Skin of body (tissue), 3 donors: ENCODE measurements at places on chromosomes 4 and X.

GRCh38 chrX:133580625-133581024 lies 165.3 kb upstream of the GPC4 start:
- DNase-seq, result no peak

GRCh38 chrX:19705196-19705769 lies 182.1 kb downstream of the SH3KBP1 start:
- DNase-seq, result no peak

GRCh38 chr4:137800861-137801260 lies 268.6 kb upstream of the PCDH18 start:
- DNase-seq, result peak; percentile 91

GRCh38 chr4:7799736-7800135 lies 139.9 kb downstream of the AFAP1 start:
- no peak for DNase-seq

DNA sequence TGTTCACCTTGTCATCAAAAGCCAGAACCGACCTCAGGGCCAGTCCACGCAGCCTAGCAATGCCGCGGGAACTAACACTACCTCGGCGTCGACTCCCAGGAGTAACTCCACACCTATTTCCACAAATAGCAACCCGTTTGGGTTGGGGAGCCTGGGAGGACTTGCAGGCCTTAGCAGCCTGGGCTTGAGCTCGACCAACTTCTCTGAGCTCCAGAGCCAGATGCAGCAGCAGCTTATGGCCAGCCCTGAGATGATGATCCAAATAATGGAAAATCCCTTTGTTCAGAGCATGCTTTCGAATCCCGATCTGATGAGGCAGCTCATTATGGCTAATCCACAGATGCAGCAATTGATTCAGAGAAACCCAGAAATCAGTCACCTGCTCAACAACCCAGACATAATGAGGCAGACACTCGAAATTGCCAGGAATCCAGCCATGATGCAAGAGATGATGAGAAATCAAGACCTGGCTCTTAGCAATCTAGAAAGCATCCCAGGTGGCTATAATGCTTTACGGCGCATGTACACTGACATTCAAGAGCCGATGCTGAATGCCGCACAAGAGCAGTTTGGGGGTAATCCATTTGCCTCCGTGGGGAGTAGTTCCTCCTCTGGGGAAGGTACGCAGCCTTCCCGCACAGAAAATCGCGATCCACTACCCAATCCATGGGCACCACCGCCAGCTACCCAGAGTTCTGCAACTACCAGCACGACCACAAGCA lies 898 bp downstream of the UBQLN2 start:
- no peak for DNase-seq

GRCh38 chrX:150730719-150731118 lies 37.5 kb downstream of the MTMR1 start:
- peak; percentile 4 for DNase-seq

- no peak for DNase-seq
Observed at GRCh38 chr4:41359422-41359775, 102.7 kb downstream of the UCHL1 start.

DNA sequence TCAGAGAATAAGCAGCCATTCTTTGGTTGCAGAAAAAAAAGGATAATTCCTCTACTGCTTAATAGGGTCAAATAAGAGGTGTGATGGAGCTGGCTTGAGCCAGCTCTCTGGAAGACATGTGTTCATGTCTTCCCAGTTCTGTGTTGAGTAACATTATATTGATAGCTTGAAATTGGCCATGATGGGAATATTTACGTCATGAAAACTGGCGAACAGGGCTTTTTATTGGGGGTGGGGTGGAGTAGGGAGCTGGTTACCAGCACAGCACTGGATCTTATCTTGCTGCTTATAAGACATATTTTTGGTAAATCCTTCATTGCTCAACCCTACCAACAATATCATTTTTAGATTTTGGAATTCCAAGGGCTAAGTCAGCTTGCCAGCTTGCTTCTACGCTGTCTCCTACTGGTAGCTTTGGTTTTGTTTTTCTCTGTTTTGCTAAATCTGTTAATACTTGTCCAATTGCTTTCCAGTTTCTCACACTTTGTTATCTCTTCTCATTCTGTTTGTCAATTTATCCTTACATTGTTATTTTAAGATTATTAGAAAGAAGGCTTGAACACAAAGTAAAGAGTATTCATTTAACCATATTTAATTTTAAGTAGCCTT lies 25.3 kb upstream of the GBA3 start:
- DNase-seq, result no peak

DNA sequence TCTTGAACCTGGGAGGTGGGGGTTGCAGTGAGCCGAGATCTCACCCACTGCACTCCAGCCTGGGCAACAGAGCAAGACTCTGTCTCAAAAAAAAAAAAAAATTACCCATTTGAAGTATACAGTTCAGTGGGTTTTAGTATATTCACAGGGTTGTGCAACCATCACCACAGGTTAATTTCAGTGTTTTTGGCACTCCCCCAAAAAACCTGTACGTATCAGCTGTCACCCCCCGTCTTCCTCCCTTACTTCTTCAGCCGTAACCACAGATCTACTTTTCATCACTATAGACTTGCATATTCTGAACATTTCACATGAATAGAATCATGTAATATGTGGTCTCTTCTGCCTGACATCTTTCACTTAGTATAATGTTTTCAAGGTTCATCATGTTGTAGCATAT lies 11.7 kb upstream of the PTTG2 start:
- no peak for DNase-seq

DNA sequence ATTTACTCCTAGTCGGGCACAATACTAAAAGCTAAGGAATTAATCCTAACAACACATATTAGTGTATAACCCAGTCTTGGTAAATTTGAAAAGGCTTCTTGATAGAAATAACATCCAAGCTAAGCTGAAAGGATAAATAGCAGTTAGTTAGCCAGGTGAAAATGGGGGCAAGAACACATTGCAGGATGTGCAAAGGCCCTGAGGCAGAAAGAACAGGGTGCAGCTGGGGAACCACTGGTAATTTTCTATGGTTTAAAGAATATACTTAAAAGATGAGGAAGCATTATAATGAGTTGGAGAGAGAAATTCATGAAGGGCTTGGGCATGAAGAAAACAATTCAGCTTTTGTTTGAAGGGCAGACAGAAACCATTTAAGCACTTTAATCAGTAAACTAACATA lies 689.0 kb downstream of the ADGRL3 start:
- no peak for DNase-seq

GRCh38 chr4:1130316-1131186 lies 17.2 kb upstream of the RNF212 start:
- peak; percentile 50 for DNase-seq

DNA sequence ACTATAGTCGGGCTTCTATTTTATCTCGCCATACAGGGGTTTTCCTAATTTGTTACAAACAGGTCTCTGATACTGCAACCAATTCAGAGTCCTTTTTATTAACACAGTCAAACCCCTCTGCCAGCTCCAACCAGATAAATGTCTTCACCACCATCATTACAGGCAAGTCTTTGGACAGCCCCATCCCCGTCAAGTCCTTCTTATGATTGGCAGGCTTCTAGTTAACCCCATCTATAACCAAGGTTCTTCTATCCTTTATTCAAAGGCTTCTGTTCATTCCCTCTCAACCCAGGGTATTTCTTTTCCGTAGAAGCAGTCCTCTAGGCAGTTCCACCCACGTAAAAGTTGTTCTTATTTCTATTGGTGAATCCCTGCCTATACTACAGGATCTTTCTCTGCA lies 29.9 kb upstream of the FOXR2 start:
- DNase-seq, result no peak

GRCh38 chr4:116066711-116067245 lies 953.4 kb upstream of the NDST4 start:
- no peak for DNase-seq

- no peak for DNase-seq
Observed at GRCh38 chr4:108193886-108194672, 25.3 kb upstream of the LEF1 start.

DNA sequence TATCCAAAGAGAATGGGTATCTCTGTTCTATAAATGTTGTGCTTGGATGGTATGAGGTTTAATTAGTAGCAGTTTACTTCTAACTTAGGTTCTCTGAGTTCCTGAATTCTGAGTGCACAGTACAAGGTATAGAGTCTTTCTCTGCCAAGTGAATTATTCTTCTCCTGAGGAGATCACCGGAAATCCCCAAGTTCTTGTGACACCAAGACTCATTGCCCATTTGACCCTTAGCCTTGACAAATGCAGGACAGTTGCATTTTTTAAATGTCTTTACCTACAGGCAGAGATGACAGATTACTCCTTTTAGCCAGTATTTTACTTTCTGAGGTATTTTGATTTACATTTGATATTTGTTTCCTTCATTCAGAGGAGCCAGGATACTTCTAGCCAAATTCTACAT lies 72.9 kb downstream of the MAOA start:
- DNase-seq, result no peak

- no peak for DNase-seq
Observed at GRCh38 chrX:56397636-56398035, 165.5 kb downstream of the KLF8 start.

GRCh38 chr4:110122201-110122600 lies 76.2 kb downstream of the ELOVL6 start:
- DNase-seq, result no peak

DNA sequence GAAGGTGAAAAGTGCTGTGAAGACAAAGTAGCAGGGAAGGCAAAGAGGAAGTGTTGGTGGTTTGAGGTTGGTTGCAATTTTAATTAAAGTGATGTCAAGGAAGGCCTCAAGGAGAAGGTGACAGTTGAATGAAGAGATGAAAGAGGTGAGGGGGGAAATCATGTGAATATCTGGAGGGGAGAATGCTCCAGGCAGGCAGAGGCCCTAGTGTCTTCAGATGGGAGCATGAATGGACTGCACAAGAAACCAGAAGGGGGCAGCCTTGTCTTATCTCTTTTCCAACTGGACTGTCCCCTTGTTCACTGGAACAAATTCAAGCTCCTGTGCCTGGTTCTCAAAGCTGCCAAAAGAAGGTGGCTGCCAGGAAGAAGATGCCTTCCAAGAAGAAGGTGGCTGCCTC lies 68.4 kb downstream of the MAOB start:
- no peak for DNase-seq

GRCh38 chrX:44775726-44776125 lies 68.1 kb upstream of the DUSP21 start:
- no peak for DNase-seq

GRCh38 chr4:172980219-172980618 lies 188.4 kb upstream of the GALNT7 start:
- DNase-seq, result no peak

DNA sequence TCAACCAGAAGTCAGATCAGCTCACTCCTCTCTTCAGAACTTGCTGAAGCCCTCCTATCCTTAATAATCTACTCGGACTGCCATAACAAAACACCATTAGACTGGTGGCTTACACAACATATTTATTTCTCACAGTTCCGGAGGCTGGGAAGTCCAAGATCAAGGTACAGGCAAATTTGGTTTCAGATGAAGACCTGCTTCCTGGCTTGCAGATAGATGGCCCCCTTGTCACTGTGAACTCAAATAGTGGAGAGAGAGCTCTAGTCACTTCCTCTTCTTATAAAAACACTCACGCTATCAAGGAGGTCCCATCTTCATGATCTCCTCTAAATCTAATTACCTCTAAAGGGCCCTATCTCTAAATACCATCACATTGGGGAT lies 125.1 kb downstream of the CAMK2D start:
- no peak for DNase-seq

GRCh38 chrX:21840193-21840545 lies 752 bp downstream of the MBTPS2 start:
- no peak for DNase-seq

DNA sequence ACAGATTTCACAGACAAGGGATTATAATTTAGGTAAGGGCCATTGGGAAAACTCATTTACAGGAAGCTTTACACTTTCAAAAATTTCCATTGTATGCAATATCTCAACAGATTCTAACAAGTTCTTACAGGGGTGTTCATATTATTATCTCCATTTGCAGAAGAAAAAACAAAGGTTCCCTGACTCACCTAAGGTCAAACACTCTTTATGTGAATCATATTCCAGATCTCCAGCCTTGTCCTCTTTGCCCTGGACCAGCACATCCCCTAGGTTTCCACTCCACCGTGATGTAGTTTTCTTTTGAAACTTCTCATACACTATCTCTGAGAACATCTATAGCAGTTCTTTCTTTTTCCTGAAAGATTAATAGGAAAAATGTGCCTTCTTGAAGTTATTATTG lies 96.4 kb upstream of the HS3ST1 start:
- no peak for DNase-seq

DNA sequence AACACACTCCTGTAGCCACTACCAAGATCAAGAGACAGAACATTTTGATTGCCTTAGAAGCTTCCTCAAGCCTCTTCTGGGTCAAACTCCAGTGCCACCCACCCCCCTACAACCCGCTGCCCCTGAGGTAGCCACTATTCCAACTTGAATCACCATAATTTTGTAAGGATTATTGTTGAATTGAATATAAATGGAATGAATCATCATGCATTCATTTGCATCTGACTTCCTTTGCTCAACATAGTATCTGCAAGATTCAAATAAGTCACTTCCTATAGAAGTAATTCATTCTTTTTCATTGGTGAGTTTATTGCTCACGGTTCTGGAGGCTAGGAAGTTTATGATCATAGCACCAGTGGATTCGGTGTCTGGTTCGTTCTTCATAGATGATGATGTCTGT lies 364.2 kb downstream of the SLITRK2 start:
- no peak for DNase-seq
